ENCODE measurements at places on chromosomes 6 and 20.

DNA sequence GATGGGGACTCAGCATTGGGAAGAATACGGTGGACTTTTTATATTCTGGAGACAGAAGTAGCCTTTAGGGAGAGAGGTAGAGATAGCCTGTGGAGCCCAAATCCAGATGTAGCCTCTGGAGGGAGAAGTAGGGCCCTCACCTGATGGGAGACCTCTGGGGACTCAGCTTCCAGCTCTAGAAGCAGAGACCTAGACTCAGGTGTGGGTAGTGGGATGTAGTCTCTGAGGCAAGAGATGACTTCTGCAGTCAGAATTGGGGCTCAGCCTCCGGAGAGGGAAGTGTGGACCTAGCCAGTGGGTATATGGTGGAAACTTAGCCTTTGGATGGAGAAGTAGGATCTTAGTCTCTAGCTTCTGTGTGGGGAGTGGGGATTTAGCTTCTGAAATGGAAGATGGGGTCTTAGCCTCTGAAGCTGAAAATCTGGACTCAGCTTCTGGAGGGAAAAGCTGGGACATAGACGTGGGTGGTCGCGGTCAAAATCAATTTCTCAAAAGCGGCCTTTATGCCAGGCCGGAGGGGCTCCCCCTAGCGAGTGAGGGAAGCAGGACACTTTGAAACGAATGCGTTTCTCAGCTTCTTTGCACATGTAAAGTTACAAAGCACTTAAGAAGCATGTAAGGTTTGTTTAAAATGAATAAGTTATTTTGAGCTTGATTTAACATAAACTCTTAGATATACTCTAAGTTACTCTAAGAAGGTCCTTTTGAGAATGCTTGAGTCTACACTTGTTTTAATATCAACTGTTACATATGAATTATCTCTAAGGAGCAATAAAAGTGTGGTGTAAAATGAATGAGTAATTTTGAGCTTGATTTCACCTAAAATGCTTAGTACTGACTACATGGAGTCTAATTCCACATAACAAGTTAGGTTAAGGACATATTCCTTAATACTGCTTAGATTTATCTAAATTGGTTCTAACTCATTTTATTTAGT lies 12.9 kb upstream of the ZNF343 start:
- peak; percentile 38 for DNase-seq

DNA sequence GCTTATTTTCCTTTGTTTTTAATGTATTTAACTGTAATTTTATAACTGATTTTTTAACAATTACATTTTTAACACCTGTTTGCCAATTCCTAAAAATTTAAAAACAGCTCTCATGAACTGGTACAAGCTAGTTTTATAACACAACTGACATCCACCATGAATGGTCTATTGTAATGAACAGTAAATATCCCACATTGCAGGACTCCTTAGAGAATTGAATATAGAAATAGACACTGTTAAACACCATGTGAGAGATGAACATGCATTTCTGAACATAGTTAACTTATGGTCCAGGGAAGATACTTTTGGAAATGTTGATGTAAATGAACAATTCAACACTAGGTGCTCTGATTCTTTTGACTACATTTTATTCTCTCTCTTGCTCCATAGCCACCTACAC lies 195.1 kb upstream of the GMDS start:
- DNase-seq: no peak

DNA sequence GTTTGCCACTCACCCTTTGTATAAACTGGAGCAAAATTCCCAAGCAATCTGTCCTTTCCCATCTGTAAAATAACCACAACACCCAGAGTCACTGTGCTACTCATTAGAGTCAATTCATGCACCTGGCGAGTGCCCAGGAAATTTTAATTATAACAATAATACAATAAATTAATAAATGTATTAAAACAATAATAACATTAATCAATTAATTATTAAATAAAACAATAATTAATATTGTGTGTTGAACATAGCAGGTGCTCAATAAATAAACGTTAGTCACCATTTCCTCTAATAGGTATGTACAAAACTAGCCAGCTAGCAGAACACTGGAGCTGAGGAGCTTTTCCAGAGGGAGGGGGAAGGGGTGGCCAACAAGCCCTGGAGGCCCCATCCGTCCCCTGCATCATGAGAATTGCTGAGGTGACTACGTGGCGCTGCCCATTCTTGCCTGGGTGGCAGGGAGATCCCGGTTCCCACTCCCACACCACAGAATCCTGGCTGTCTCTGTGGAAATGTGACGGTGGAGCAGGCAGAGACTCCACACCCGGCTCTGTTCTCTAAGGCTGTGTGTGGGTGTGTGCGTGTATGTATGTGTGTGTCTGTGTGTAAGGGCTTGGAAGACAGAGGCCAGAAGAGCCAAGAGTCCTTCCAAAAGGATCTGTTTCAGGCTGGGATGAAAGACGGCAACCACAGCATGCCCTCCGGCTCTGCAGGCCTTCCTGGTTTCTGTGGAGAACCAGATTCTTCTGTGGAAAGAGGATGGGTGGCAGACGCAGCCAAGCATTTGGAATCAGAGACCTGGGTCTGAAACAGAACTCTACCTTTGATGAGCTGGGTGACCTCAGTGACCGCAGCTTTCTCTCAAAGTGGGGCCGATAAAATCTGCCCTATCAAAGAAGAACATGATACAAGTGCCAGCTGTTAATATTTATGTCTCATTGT lies 18.8 kb upstream of the EZR start:
- DNase-seq: no peak

GRCh38 chr20:2395136-2395535 lies 14.4 kb downstream of the TGM6 start:
- DNase-seq: no peak

DNA sequence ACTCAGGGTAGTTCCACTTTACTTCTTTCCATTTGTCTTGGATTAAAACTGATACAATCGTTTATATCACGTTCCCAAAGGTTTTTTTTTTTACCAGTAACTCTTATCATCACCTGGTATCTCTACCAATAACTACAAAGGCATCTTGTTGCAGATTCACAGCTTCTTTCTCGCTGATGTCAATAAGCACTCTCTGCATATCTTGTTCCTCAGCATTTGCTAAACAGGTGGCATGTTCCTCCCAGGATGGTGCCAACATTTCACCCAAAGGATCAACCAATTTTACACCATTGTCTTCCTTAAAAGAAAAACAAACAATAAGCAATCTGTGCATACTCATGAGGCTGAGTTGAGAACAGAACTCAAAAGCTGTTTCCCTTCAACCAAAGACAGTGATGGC lies 4.6 kb downstream of the PGM3 start:
- DNase-seq: no peak

GRCh38 chr6:91317247-91317835 lies 730.5 kb upstream of the MAP3K7 start:
- DNase-seq: no peak

- no peak for DNase-seq
Measured at GRCh38 chr6:37732688-37733087, 35.0 kb upstream of the MDGA1 start.

- DNase-seq: no peak
Measured at GRCh38 chr20:24479595-24479994, 10.2 kb downstream of the SYNDIG1 start.

DNA sequence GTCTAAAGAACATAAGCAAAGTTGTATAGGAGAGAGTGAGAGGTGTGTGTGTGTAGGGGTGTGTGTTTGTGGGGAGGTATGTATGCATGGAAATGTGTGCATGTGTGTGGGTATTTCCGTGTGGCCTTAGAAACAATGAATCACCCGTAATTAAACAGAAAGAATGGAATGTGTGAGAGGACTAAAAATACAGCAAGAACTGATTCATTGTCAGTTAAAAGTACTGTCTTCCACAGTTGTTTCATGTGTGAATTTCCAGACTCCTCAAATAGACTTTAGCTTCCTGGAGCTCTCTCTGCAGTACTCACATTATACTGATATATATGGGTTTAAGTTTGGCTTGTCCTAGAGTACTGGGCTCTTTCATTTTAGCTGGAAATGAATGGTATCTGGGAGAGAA lies 145.7 kb downstream of the RIMS1 start:
- no peak for DNase-seq

- DNase-seq: no peak
Measured at GRCh38 chr20:17735959-17736621, 36.3 kb downstream of the BANF2 start.

- DNase-seq: no peak
Measured at GRCh38 chr20:11271319-11271718, 597.5 kb upstream of the JAG1 start.

DNA sequence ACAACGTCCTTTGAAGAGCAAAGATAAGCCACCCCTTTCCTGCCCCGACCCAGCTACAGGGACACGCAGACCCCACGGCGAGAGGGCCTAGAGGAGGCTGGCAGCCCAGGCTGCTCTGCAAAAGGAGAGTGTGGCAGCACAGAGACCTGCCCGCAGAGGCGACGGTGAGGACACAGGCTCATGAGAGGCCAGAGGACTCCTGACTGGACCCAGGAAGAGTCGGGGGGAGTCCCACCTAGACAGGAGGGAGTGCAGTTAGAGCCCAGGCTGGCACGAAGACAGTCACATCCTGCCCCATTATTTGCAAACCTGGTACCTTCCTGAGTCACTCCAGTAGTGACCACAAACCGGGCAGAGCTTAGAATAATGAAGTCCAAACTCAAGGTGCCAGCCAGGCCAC lies 227.7 kb upstream of the CDH4 start:
- no peak for DNase-seq

DNA sequence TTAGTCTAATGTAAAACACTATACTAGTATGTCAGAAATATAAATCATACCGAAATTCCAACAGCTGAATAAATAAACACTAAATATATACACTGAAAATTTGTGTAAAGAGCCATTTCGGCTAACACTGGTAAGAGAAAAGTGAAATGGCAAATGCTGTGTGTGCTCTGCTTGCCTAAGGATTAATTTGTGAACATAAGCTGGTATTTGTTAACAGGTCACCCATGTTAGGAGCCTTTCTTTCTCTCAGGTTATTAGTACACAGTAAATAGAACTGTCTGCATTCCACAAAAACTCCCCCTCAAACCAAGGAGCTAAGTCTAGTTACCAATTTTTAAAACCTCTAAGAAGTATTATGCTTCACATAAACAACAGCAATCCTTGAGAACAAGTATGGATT lies 27.0 kb downstream of the ELOVL5 start:
- DNase-seq: no peak

DNA sequence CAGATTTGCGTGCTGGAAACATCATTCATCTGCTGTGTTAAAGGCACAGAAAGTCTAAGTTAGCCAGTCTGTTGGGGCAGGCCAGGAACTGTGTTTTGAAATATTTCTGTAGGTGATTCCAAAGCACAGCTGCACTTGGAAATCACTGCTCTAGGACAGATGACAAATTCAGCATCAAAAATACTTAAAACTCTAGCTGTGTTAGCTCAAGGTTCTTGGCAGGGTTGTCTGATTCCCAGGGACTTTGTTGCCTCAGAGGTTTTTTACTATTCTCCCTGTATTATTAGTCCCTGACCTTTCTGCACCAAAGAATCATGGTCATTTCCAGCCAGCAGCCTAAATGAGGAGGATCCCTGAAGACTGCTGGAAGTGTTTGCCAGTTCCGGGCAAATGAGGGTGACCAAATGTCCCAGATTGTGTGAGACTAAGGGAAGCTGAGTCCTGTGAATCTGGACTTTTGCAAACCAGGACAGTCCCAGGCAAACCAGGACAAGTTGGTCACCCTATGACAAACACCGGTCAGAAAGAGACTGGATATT lies 84.3 kb upstream of the TMEM30A start:
- no peak for DNase-seq

DNA sequence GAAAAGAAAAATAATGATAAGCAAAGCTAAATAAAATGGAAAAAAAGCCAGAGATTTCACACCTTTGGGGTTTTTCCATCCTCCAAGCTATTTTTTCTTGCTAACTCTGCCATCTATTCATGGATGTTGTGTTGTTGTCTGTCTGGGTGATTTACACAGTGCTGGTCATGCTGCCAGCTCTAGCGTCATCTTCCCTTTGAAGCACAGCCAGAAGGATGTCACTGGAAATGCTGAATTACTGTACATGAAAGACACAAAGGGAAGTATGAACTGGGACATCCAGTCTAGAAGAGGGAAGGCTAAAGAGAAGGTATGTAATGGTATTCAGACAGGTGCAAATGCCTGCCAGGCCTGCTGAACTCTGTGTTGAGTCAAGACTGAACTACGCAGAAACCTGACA lies 241.9 kb upstream of the STXBP5 start:
- DNase-seq: no peak

- peak; percentile 53 for DNase-seq
Measured at GRCh38 chr6:37705239-37706051, 7.8 kb upstream of the MDGA1 start.
